Stimulated activated CD8-positive, alpha-beta memory T cell treated with anti-CD3 and anti-CD28 coated beads, Interleukin-12 subunit alpha, Interleukin-12 subunit beta, amount 100 ng/mL, for 4 hours (primary cell): ENCODE measurements at places on chromosomes 6 and 20.

DNA sequence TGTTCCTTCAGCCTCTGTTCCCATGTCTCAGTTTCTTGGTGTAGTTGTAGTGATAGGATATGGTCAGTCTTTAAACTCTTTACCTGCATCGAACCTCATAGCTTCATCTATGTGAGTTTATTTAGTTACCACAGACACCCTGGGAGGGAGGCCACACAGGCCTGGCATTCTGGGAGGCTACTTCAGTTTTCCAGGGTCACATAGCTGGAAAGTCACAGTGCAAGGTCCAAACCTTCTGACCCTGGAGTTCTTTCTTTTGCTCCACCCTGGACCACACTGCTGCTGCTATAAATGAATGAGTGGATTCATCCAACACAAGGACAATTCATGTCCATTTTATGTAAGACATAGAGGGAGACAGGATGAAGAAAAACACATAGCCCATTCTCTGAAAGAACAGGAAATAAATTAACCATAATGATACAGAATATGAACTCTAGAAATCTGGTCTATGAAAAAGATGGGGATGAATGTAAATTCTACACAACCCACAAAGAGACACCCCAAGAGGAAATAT lies 60.8 kb downstream of the LAMA4 start:
- DNase-seq: no peak

GRCh38 chr6:10398446-10399218 lies 16.2 kb downstream of the TFAP2A start:
- DNase-seq: no peak

- DNase-seq: no peak
Observed at GRCh38 chr6:158518191-158519127, 41.4 kb upstream of the TMEM181 start.

DNA sequence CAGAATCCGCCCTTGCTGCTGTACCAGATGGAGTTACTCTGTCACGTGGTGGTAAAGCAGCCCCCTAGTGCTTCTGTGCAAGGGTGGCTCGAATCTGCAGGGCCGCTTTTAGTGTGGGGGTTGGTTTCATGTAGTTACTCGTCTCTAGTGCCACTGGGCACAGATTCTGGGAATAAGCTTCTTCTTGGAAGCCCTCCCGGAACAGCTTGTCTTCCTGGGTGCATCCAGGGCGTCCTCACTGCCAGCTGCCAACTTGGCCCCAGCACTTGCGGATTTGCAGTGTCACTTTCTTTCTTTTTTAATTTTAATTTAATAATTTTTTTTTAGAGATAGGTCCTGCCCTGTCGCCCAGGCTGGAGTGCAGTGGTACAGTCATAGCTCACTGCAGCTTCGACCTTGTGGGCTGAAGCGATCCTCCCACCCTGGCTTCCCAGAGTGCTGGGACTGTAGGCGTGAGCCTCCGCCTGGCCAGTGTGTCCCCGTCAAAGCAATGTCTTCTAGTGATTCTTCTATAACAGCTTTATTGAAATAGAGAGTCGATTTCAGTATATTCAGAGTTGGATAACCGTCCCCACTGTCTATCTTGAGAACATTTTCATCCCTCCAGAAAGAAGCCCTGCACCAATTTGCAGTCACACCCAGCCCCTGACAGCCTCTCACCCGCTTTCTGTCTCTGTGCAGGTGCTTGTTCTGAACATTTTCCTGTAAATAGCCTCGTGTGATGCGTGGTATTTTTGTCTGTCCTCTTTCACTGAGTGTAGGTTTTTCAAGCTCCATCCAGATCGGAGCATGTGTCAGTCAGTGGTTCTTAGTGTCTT lies 25.9 kb downstream of the PYGB start:
- no peak for DNase-seq

DNA sequence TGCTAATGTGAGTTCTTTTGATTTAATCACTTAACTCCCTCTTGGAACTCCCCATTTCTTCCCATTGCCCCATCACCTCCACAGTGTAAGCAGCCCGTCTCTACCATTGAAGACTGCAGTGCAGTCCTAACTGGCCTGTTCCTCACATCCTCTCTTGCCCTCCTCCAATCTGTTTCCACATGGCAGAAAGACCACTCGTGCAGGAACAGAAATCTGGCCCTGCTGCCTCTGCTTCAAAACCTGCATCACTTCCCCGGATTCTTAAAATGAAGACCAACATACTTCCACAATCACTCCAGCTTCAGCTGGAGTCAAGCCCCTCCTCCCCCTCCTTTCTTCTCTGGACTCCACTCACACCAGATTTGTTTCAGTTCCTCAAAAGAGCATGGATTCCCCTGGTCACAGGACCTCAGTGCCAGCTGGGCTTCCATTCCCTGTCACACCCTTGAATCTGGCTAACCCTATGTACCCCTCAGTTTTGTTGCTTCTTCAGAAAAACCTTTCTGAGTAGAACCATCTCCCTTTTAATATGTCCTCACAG lies 802.3 kb downstream of the MAFB start:
- DNase-seq: no peak

DNA sequence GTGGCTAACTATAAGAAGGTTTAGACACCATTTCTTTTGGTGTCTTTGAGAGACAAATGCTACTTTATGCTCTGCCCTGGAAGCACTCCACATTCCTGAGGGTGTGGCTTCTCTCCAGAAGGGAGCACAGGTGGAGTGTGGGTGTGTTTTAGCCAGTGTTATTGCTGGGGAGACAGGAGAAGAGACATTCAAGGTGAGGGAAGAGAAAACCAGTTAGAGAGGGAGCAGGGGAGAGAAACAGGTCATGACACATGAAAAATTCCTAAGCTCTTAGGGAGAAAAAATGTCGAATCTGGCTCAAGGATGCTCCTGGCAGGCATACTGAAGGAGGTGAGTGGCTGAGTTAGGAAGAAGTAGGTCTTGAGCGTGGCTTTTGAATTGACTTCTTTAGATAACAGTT lies 292.8 kb downstream of the CLIC5 start:
- no peak for DNase-seq

DNA sequence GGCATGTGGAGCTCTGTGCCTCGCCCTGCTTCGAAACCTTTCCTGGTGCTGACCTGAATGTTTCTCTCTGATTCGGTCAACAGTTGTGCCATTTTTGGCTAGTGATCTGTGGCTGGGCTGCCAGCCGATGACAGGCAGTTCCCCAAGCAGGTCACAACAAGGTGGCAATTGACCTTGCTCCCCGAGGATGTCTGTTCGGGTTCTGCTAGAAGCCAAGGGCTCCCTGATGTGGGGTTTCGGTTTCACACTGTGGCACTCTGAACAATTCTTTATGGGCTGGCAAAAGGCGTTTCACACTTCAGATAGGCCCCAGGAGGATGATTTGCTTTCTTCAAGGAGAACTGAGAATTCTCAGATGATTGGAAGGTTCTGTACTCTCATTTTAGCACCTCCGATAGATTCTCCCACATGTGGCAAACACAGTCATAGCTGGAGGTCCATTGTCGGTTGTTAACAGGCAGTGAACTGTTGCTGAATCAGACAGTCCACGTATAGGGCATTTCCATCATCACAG lies 135.6 kb downstream of the SLC24A3 start:
- no peak for DNase-seq

- DNase-seq: no peak
Observed at GRCh38 chr6:138499303-138500018, at the start of gene NHSL1. Gene NHSL1, minus strand, starts transcription at chr6:138499494. Its CDS starts 204 bp downstream, at chr6:138499290.

- DNase-seq: no peak
Observed at GRCh38 chr20:3635346-3635745, 27.9 kb downstream of the GFRA4 start.

- no peak for DNase-seq
Observed at GRCh38 chr6:93272211-93272610, 147.1 kb downstream of the EPHA7 start.

DNA sequence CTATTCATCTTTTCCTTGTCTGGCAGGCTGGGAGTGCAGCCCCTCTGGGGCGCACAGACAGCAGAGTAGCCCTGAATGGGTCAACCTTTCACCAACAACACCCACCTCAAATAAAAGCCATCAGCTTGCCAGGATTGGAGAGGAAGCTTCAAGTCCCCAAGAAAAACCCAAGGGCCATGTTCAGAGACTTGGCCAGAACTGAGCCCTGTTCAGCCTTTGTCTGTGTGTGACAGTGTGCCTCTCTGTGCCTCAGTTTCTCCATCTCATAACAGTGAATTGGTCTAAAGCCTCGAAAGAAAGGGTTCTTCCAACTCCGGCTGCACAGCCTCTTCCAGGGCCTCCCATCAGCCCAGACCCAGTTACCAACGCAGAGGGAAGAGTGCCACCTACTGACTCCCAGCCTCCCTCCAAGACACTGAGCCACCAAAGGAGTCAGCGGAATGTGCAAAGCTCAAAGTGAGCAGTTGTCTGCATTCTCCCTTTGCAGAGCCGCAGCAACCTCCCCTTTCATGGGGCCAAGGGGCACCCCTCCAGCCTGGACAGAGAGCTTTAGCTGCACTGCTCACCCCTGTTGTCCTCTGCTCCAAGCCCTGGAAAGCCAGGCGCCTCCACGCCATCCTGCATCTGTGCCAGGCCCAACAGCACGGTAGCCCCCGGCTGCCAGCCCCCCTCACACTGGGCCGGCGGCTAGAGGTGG lies 82.7 kb upstream of the TOP1 start:
- no peak for DNase-seq

DNA sequence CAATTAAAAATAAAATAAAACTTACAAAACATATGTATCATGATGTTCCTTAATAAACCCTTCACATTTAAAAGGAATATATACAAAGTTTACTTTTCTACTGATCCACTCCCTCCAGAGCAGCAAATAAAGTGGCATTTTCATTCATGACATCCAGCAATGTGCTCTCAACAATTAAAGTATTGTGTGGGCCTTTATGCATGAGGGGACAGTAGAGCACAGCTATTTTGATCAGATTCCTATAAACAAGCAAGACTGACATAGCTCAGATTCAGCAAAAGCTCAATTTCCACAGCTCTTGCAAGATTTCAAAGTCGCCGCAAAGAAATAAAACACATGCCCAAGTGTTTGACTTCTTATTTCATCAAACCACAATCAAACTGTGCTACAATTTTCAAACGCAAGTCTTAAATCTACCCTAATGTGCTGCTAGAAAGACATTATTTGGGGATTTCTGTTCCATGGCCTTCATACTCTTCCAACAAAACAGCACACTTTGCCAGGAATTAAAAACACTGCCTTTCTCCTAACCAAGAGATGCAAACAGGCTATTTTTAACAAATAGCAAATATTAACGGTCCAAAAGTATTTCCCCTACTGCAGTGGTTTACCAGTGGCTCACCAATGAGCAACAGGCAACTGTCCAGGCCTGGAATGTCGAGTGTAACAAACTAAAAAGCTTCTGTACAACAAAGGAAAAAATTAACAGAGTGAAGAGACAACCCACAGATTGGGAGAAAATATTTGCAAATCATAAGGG lies 52.3 kb downstream of the MBOAT1 start:
- no peak for DNase-seq

DNA sequence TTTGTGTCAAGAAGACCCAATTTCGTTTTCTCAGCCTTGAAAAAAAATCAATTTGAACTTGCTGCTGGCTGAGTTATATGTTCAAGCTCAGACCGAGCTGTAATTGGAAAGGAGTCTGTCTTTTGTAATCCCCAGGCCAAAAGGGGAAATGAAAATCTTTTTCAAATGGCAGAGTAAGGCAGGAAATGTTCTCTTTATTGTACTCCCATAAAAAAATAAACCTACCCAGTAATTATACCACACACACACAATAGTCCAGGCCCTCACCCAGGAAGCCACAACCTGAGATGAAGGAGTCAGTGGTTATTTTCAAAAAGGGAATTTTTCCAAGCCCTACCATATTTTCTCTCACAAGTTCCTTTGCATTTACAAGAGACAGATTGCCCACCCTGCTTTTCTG lies 45.3 kb downstream of the CLIC5 start:
- DNase-seq: no peak

DNA sequence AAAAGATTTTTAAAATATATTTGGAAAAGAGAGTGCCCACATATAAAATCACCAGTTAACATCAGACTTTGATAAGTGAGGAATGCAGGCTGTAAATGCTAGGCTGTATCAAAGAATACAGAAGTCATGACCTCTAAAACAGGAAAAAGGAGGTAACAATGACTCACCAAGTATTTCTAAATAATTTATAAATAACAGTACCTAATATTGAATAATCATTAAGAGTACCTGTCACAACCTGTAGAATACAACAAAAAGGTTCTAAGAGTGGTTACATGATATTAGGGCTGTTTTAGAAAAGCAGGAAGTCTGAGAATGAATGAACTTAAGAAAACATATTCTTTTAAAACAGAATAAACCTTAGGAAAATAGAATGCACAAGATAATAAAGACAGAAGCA lies 173.1 kb upstream of the CST7 start:
- no peak for DNase-seq

DNA sequence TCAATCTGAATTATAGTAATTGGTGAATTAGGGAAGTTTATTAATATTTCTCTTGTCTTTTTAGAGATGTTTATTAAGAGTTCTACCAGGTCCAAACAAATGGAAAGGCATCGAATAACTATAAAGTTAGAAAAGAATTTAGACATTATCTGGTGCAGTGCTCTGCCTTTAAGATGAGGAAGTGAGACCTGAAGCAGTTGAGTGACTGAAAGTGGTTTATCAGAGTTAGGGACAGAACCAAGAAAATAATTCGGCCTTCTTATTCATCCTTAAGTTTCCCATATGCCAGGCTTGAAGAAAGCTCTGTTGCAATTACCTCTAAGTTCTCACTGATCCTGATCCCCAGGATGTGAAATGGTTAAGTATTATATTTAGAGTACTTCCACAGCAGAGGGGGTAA lies 94.2 kb upstream of the FLRT3 start:
- no peak for DNase-seq

DNA sequence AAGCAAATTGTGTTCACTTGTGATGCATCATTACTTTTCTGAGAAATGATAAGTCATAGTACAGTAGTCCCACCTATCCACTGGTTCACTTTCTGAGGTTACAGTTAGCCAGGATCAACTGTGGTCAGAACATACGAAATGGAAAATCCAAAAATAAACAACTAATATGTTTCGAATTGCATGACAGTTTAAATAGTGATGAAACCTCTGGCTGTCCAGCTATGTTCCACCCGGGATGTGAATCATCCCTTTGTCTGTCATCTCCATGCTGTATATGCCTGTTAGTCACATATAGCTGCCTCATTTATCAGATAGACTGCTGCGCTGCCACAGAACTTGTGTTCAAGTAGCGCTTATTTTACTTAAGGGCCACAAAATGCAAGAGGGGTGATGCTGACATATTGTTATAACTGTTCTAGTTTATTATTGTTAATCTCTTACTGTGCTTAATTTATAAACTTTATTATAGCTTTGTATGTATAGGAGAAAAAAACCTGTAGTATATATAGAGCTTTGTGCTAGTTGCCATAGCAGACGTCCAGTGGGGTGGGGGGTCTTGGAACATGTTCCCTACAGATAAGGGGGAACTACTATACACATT lies 29.2 kb downstream of the AFDN start:
- DNase-seq: no peak

DNA sequence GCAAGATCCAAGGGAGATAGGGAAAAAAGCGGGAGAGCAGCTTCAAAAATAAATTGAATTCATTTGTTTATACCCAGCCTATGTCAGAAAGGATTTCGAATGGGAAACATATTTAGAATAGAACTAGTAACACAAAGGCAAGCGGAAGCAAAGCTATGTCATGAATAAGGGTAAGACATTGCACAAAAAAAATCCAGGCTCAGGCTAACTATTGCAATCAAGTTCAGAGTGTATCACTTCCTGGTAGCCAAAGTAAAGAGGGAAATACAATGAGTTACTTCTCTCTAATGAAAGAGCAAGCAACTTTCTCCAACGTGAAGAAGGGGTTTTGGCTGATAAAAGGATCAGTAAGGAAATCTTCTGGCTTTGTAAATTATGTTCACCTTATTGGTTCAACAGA lies 212.8 kb downstream of the ZMYND8 start:
- DNase-seq: no peak

GRCh38 chr6:40274058-40274457 lies 313.1 kb downstream of the LRFN2 start:
- no peak for DNase-seq

GRCh38 chr6:109671733-109672132 lies 19.3 kb downstream of the AK9 start:
- DNase-seq: no peak
